ENCODE measurements at places on chromosomes 7 and 10. TPM values are rescaled to one million over a fixed set of nuclear protein-coding genes. Genes with fewer than 3 reads are reported as not detected.

- no peak for DNase-seq
Measured at GRCh38 chr10:103295374-103296015, 18.6 kb downstream of the INA start.

DNA sequence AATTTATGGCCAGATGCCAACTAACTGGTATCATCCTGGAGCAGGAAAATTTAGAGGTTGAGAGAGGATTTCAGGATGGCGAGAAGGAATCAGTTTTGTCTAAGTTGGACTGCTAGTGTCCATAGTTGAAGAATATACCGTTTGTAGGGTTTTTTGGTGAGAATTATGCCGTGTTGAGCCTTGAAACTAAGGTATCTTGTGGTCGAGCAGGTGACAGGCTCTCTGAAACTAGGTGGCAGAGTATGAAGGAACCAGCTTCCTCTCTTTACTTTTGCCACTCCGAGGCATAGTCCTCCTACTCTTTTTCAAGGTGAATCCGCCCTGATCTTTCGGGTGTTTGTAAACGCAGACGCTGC lies 9.7 kb downstream of the MDFIC start:
- DNase-seq, result no peak

DNA sequence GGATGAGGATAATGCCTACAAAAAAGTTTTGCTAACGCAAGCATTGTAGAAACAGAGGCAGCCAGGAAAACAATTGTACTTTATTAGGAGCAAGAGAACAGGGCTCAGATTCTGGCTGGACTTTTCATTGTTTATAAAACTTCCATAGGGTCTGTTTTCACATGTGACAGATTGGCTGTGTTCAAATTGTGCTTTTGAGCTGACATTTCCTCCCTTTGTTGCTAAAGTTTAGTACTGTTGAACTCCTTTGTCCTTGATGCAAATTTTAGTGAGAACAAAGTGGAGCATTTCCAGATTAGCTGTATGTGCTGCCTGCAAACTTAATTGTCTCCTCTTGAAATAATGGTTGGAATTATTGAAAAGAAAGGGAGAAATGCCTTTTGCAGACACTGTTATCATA lies 221.0 kb upstream of the FZD1 start:
- no peak for DNase-seq

GRCh38 chr7:88268051-88268450 lies 38.6 kb downstream of the STEAP4 start:
- DNase-seq, result no peak

GRCh38 chr7:105336009-105336408 lies 52.7 kb downstream of the SRPK2 start:
- no peak for DNase-seq

- no peak for DNase-seq
Measured at GRCh38 chr7:87672217-87672616, 44.0 kb downstream of the RUNDC3B start.

- no peak for DNase-seq
Measured at GRCh38 chr7:85736085-85736484, 549.2 kb upstream of the SEMA3D start.

GRCh38 chr7:158702196-158702595 lies 2.4 kb downstream of the NCAPG2 start:
- DNase-seq, result peak; percentile 62

GRCh38 chr10:21518149-21518640 lies 7.3 kb downstream of the SKIDA1 start:
- DNase-seq, result no peak

DNA sequence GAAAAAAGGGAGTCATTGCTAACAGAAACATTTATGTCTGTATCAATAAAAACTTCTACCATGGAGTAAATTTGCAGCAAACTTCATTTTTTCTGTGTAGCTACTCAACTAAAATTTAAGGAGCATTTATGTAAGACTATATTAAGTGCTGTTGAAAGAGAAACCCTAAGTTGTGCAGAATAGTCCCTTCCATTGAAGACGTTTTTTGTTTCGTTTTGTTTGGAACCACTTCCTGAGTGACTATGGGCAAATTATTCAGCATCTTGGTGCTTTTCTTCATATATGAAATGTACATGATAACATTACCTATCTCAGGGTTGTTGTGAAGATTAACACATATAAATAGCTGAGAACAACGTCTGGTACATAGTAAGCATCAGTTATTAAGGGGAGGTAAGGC lies 24.3 kb downstream of the SEM1 start:
- DNase-seq, result no peak

- DNase-seq, result no peak
Measured at GRCh38 chr7:135672560-135673359, 10.4 kb downstream of the STMP1 start.

DNA sequence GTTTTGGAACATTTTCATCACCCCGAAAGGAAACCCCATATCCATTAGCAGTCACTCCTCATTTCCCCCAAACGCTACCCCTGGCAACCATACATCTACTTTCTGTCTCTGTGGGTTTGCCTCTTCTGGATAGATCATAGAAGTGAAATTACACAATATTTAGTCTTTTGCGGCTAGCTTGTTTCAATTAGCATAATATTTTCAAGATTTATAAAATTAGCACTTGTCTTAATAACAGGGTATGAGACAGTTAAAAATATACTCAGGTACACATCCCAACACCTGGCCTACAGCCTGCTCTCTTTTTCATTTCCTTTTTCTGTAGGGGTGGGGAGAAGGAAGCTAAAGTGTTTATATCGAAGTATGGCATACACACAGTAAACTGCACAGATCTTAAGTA lies 81.4 kb upstream of the LRGUK start:
- no peak for DNase-seq

GRCh38 chr10:49093922-49094321 lies 21.4 kb downstream of the VSTM4 start:
- no peak for DNase-seq

DNA sequence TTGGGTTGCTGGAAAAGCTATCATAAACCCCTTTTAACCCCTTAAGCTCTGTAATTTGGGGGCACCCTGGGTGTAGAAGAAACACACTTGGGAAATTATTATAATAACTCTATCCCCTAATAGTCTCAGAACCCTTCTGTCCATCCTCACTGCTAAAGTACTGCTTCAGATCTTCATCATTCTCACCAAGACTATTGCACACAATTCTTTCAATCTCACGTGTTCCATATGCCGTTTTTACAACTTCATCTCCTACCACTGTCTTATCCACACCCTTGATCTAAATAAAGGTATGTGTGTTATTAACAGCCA lies 15.8 kb downstream of the ANKRD22 start:
- no peak for DNase-seq

DNA sequence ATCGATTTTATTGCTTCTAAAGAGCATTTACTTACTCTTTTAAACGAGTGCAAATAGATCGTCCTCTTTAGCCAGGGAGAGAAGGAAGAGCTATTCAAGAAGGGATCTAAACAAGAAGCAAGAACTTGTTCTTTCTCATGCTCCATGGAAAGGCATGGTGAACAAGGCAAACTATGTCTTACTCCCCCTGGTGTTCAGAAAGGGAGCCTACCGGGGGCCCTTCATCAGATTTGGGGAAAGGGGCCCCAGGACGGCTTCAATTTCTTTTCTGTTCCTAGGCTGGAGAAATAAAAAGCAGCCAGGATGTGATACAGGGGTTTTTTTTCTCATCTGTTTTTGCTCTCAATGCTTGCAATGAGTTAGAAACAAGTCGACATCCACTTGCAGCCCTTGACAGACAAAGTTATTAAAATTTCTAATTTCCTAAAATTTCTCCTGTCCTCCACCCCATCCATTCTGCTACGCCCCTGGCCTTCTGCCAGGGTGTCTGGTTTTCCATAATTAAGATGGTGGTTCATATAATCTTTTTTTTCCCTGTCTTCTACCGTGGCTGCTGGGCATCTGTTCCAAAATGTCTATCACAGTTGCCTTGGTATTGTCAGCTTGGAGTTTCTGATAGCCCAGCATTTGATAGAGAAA lies 214.4 kb downstream of the CREB5 start:
- peak; percentile 21 for DNase-seq

DNA sequence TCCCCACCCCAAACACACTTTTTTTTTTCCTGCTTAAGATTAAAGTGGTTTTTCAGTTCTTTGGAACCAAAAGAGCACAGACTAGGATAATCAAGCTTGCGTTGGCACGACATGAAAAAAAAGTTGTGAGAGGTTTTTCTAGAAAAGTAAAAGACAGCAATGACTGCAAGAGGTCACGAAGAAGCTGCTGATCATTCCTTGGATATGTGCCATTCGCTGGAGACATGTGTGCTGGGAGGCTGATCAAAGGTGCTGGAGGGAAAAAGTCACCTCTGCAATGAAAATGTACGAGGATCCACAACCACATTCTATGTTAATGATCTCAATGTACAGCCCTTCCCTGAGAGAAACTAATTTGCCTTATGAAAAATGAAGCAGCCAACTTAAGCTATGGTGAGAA lies 5.4 kb downstream of the AKR1B1 start:
- DNase-seq, result no peak

- no peak for DNase-seq
Measured at GRCh38 chr7:133797818-133798520, 329.2 kb upstream of the LRGUK start.

- DNase-seq, result no peak
Measured at GRCh38 chr7:95026421-95027072, 119.2 kb downstream of the PPP1R9A start.

DNA sequence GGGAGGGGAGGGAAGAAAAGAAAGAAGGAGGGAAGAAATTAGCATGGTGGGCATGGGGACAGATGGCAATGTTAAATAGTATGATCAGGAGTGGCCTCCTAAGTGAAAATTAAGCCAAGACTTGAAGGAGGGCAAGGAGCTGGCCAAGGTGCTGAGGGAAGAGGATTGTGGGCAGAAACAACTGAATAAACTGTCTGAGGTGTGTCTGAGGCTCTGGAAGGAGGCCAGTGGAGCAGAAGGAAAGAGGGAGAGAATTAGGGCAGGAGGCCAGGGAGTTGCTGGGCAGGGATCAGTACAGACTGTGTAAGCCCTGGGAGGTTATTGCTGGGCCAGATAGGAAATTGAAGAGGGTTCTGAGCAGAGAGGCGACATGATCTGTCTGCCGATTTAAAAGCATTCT lies 40.6 kb upstream of the VKORC1L1 start:
- no peak for DNase-seq

DNA sequence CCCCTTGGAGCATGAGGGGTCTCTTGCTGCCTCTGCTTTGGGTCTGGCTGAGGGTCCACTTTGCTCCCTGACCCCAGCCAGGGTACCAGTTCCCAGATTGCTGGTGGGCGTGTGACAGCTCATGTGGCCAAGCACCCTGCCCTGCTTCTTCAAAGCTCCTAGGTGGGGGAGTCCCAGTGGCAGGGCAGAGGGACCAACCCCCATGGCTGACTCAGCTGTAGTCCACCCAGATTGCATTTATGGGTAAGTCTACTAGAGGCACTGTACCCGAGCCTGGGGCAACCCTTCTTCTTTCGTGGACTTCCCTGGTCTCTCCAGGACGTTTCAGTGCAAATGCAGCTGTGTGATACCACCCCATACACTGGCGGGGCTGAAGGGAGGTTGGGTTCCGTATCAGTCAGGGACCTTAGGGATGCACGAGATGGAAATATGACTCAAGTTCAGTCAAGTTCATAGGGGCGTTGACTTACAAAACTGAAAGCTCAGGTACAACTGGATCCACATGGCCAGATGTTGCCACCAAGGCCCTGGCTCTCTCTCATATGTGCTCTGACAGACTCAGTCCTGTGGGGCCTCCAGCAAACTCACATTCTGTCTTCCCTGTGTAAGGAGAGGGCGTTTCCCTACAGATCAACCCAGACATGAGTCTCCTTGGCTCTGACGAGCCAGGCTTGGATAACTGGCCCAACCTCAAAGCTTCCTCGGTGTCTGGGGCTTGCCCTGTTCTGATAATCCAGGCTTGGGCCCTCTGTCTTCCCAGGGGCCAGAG lies 13.6 kb downstream of the PTPRE start:
- no peak for DNase-seq

GRCh38 chr10:8462565-8462964 lies 408.1 kb downstream of the GATA3 start:
- no peak for DNase-seq

Gene PNLIP
- not detected for total RNA-seq

Gene GTF2IRD2
- 4.3 TPM for total RNA-seq

Gene CCDC3
- total RNA-seq, result 3.8 TPM

Gene YKT6
- 103 TPM for total RNA-seq

Gene RBM33
- total RNA-seq, result 56.5 TPM

Gene HIBADH
- total RNA-seq, result 30.1 TPM

Gene PRF1
- not detected for total RNA-seq

Gene CYP3A5
- total RNA-seq, result not detected

Gene CALHM2
- total RNA-seq, result 1.2 TPM

Gene HOXA5
- not detected for total RNA-seq

Gene ZPBP
- not detected for total RNA-seq

Gene CUEDC2
- total RNA-seq, result 41.7 TPM

Gene RASA4B
- total RNA-seq, result 2.6 TPM

Gene DOCK4
- total RNA-seq, result 26.9 TPM

Gene VSTM2A
- total RNA-seq, result 0.58 TPM

Data from H1 (cell line).